ENCODE measurements at places on chromosomes 1 and 21.

DNA sequence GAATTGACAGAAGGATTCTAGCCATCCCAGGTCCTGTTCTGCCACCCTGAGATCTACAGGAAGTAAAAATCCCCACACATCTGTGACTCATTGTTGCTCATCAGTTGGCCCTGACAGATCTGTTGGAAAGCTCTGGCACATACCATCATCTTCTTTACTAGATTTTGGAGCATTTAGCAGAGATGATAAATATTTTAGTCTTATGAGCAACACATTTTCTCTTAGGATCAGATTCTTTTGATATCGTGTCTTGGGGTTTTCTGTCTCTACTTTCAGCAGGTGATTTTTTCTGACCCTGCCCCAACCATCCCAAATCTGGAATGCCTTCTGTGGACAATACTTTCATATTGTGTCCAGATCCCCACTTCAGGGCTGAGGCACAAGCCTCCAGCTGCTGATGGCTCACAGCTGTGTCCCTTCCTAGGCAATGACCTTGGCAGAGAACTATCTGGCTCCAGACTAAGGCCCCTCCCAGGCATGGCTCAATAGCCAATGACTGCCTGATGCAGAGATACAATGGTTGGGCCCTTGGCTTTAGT lies 102.8 kb downstream of the GDAP2 start:
- DNase-seq, result peak; percentile 69

DNA sequence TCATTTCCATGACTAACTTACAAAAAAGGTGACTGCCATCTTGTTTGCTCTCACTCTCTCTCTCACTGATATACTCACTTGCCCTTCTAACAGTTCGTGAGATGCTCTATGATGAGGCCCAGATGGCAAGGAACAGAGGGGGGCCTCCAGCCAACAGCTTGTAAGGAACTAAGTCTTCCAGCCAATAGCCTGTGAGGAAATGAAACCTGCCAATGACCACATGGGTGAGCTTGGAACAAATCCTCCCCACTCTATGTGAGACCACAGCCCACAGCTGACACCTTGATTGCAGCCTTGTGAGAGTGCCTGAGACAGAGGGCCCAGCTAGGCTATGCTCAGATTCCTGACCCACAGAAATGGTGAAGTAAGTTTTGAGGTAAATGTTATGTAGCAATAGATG lies 153.7 kb downstream of the HHIPL2 start:
- DNase-seq, result no peak

GRCh38 chr1:232915212-232915611 lies 35.2 kb upstream of the NTPCR start:
- DNase-seq, result no peak

DNA sequence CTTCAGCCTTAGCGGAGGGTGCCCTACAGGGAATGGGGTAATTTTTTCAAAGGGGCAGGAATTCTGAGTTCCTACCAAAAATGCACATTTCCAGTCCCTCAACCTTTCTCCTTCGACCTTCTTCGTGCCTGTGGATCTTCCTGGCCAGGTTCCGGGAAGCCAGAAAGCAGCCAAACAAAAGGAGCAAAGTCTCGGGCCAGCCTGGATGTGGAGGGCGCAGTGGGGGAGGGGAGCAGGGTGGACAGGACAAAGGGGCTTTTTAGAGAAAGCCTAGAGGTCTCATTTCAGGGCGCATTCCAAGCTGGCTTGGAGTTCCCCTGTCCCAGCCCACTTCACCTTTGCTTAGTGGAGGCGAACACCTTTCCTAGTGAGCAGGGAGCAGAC lies 2.9 kb upstream of the INAVA start:
- peak; percentile 24 for DNase-seq

- no peak for DNase-seq
Measured at GRCh38 chr1:227894831-227895451, 52.8 kb downstream of the WNT9A start.

- no peak for DNase-seq
Measured at GRCh38 chr21:39537571-39537970, 75.2 kb upstream of the B3GALT5 start.

GRCh38 chr1:162285149-162285561 lies 91.5 kb downstream of the SPATA46 start:
- peak; percentile 90 for DNase-seq

DNA sequence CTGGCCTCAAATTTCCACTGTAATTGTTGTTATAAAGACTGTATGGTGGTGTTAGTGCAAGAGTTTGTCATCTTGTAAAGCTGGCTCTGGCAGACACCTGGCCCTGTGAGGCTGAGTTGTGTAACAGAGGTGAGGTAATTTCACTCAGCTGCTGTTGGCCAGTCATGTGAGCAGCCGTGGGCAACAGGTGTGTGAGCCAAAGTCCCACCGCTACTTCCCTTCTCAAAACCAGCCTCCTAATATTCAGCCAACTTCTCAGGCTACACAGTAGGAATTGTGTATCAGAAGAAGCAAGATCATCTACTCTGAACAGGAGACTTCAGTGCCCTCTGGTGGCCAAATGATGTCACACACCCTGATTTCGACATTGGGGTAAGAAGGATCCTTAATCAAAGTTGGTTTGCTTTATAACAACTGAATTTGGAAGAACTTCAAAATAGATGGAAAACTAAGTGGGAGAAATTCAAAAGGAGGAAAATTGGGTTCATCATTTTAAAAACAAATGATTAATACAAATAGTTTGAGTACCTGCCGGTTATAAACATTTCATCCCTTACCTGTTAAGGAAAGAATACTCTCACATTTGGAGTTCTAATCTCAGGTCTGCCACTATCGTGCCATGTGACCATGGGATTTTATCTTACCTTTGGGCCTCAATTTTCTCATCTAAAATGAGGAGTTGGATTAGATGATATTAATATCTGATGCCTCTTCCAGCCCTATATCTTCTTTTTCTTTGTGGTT lies 2.6 kb upstream of the CREG1 start:
- peak; percentile 81 for DNase-seq

DNA sequence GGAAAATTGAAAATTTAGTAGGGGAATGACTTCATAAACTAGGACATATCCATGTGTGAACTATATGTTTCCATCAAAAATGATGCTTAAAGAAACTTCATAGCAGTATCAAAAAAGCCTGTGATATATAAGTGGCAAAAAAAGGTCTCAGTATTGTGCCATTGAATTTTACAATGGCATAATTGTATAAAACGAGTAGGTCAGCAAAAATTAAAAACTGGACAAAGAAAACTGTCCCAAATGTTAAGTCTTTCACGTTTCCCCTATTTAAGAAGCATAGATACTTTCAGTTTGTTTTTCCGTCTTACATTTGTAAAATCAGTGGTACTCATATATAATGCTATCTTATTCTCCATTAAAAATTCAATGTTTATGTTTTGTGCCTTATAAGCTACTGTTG lies 43.2 kb downstream of the LRRC8B start:
- DNase-seq, result no peak

DNA sequence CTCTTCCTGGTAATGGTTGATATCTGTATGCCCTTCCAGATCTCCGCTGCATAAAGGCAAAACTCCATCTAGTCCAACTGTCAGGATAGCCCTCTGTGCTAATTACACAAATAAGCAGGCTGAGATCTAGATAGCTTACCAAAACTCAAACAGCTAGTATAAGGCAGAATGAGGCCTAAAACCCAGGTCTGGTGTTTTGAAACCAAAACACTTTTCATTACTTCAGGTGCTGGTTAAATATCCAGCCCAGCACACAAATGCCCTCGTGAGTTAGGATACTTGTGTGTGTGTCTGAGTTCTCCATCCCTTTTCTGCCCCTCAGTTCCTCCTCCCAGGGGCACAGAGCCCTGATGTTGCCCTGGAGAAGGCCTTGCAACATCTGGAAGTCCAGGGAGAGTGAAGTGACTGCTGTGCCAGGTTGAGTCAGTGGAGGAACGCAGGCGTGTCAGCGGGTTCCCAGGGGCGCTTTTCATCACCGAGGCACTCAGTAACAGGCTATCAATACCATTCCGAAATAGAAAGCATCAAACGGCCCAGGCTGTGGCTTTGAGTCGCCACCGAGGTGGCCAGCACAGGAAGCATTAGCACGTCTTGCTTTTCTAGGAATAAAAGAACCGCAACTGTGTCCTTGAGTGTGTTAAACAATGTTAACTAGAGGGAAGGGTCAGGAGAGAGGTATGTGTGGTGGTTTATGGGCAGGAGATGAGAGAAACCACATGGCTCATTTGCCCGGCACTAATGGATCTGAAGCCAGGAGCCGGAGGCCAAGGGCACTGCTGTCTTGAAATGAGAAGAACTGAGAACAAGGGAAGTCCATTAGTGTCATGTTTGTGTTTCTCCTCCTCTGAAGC lies 90.7 kb upstream of the WLS start:
- peak; percentile 28 for DNase-seq

GRCh38 chr1:100476735-100477290 lies 61.1 kb upstream of the GPR88 start:
- no peak for DNase-seq

DNA sequence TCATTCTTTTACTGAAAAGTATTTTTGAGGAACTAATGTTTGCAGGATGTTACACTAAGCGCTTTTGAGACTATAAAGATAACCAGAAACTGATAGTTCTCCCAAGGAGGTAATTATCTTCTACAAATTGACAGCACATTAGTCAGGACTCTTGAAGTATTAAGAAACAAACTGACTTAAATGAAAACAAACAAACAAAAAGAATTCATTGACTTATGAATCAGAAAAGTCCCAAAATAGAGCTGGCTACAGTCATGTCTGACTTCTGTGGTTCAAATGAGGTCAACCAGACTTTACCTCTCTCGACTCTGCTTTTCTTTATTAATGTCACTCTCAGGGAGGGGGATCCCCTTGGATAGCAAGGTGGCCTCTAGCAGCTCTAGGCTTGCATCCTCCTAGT lies 296.8 kb downstream of the TPR start:
- DNase-seq, result no peak

GRCh38 chr1:51877434-51878307 lies 856 bp downstream of the NRDC start:
- peak; percentile 48 for DNase-seq

DNA sequence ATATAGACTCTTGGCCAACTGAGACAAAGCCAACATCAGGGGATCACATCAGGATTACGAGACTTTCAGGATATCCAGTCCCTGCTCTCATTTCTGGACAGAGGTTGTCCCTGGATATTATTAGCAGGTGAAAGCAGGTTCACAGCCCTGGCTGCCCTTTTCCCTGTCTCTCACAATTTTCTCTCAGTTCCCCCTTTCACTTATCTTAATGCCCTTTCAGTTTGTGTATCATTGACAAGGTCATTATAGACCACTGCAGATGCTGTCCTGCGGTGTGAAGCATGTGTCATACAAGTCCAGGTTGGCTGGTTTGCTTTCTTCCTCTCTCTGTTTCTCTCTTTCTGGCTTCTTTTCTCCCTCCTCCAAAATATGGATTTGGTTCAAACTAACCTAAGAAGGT lies 2.1 kb upstream of the KLHDC9 start:
- DNase-seq, result no peak

DNA sequence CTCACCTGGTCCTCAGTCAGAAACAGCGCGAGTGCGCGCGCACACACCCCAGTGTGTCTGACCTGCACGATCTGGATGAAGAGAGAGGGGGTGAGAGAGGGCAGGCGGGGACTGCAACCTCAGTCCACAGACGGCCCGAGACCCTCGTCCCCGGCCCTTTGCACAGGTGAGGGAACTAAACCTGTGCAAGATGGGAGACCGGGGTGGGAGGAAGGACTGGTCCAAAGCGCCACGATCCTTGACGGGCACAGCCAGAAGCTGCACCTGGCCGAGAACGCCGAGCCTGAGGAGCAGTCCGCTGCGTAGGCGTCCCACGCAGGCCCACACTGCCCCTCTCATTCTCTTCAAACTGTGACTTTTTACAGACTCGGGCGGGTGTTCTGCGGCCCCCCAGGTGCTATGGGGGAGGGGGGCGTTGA lies 519 bp upstream of the IQCC start:
- no peak for DNase-seq

DNA sequence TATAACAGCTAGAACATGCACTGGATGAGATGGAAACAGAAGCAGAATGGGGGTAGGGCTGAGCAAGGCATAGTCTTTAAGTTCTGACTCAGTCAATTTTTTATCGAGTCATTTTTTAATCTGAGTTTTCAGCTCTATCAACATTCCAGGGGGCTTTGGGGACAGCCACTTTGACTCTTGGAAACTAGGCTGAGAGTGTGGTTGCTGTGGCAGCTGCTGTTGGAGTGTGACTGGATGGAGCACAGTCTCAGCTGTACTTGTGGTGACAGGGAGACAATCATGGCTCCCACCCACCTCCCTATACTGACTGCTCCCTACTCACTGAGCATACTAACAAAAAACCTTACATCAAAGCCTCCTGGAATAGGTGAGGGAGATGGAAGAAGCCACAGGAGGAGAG lies 25.0 kb downstream of the GJA5 start:
- DNase-seq, result peak; percentile 65

GRCh38 chr1:228939001-228939691 lies 203.9 kb downstream of the RHOU start:
- DNase-seq, result no peak

DNA sequence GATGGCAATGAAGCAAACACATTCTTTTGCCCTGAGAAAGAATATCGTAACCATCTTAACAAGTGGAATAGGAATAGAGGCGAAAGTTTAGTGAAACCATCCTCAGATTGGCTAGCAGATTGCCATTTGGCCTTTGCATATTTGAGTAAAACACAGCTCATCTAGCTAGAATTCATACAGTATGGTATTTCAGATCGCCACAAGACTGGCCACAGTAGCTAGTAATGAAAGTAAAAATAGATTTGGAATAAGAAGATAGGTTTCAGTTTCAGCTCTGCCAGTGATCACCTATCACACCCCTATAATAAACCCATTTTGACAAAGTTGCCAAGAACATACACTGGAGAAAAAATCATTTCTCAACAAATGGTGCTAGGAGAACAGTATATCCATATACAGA lies 294.9 kb downstream of the LRRIQ3 start:
- no peak for DNase-seq

DNA sequence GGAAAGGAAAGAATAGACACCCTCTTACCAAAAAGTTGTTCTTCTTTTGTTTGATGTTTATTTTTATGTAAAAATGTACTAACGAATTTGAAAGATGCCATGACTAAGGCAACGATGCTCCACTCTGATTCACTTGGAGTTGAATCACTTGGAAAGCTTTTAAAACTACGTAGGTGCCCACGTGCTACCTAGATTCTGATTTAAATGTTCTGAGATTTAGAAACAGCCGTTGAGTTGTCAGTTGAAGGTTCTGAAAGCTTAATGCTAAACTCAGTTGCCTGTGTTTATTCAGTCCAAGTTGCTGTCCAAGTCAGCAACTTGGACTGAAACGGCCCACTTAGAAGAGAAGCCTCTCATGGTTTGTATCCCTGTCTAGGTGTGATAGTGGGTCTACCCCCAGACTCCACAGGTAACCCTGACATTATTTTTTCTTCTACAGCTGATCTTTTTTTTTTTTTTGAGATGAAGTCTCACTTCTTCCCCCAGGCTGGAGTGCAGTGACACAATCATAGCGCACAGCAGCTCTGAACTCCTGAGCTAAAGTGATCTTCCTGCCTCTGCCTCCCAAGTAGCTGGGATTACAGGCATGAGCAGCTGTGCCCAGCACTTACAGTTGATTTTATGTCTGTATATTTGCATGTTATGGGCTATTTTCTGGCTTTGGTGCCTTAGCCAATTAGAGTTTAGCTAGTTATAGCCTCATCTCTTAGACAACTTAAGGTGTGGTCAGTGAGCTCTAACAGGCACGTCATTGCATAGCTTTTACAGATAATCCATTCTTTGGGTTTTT lies 1.4 kb upstream of the VAMP4 start:
- peak; percentile 35 for DNase-seq
